Activated CD8-positive, alpha-beta memory T cell treated with anti-CD3 and anti-CD28 coated beads, Interleukin-2, amount 10 ng/mL, durations not matched to agents 7 days and 5 days (primary cell): ENCODE measurements at places on chromosomes 13 and 19. TPM values are rescaled to one million over a fixed set of nuclear protein-coding genes. Genes with fewer than 3 reads are reported as not detected.

- DNase-seq: no peak
Measured at GRCh38 chr19:22602631-22603272, 31.4 kb upstream of the ZNF492 start.

- DNase-seq: no peak
Measured at GRCh38 chr13:59625111-59625510, 538.6 kb downstream of the DIAPH3 start.

GRCh38 chr19:40663695-40664692, 26.5 kb downstream of the NUMBL start:
- no peak for DNase-seq

DNA sequence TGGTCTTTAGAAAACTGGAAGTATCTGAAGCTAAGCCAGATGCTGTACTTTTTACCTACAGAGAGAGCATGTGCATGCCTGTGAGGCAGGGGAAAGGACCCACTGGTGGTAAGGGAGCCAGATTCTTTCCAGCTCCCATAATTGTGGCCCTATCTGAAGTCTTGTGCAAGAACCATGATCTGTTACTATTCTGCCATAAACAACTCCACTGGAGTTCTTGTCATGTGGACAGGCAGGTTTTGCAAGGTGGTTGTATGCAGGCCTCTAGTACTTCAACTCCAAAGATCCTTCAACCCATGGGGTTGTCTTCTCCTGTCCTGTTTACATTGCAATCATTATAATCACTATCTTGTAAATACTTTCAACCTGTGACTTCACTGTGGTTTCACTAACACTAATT, 14.1 kb downstream of the PROSER1 start:
- no peak for DNase-seq

ZNF792 gene
- 15.3 TPM for total RNA-seq

DNA sequence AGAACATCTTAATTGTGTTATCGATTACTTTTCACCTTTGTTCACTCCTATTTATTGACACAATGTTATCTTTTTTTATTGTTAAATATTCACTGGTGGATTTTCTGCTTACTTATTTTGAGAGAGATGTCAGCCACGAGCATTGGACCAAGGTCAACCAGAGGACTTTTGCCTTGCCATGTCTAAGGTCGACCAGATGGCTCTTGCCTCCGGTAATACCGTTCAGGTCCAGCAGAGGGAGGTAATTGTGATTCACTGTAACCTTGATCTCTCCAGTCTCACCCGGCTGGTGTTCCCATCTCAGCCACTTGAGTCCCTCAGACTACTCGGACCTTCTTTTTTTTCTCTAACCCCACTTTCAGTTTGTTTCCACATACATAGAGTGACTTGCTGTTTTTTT, 1438.1 kb downstream of the UQCRFS1 start:
- DNase-seq: peak; percentile 46

OR10H1 gene
- total RNA-seq: not detected

NOTCH3 gene
- not detected for total RNA-seq

GRCh38 chr19:19453125-19453454, 47.6 kb downstream of the GATAD2A start:
- no peak for DNase-seq

KLHL1 gene
- total RNA-seq: not detected

CEACAM6 gene
- total RNA-seq: not detected

GRCh38 chr19:19405971-19406877, 749 bp downstream of the GATAD2A start:
- DNase-seq: peak; percentile 65

NEK5 gene
- not detected for total RNA-seq

DNA sequence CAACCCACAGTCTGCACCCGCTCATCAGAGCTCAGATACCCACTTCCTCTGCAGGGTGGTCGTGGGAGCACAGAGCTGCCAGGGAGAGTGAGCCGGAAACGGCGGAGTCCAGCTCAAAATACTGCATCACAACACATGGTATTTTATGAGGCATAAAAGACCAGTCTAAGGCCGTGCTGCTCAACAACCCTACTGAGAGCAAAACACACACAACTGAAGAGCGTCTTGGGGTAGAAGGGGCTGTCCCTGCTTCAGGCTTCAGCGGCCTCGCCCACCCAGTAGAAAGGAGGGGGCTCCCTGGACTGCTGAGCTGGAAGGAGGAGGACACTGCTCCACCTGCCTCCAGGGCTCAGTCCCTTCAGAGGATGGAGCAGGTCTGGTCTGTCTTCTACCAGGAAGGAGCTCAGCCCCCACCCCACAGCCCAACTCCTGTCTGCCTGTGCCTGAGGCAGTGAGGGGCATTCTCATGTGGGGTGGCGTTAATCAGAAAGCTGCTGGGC, 36.9 kb downstream of the NAXD start:
- no peak for DNase-seq

GRCh38 chr13:27679896-27680295, 58.2 kb downstream of the POLR1D start:
- DNase-seq: no peak

DNA sequence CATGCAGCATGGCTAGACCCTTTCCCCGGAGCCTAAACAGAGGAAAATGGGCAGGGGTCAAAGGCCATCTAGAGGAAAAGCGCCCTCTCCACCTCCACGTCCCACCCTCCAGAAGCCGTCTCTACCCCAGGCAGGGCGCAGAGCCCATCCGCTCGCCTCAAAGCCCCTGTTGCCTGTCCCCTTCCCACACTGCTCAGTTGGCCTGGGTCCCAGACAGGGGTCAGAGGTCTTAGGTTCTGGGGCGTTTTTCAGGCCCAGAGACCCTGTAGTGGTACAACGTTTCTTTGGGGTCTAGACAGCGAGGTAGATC, 285 bp downstream of the TMEM143 start:
- no peak for DNase-seq

- no peak for DNase-seq
Measured at GRCh38 chr19:9144920-9145319, 4.7 kb downstream of the ZNF317 start.

GRCh38 chr13:87005511-87005910, 665.7 kb upstream of the SLITRK5 start:
- no peak for DNase-seq

DNA sequence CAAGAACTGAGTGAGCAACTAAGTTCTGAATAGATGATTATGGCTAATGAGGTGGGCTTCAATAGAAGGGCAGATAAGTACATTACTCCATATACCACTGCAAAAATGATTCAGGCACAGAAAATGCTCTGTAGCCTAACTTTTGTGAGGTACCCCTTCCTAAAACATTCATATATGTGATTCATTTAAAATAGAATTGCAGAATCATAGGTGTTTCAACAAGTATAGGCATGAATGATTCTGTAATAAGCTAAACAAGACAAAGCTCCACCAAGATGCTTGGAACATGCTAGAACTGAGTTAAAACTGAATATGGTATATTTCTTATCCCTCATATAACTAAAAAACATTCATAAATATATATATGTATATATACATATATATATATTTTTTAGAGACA, 12.1 kb downstream of the KBTBD7 start:
- DNase-seq: no peak

GRCh38 chr13:109963960-109964563, 177.7 kb upstream of the IRS2 start:
- DNase-seq: no peak

DNA sequence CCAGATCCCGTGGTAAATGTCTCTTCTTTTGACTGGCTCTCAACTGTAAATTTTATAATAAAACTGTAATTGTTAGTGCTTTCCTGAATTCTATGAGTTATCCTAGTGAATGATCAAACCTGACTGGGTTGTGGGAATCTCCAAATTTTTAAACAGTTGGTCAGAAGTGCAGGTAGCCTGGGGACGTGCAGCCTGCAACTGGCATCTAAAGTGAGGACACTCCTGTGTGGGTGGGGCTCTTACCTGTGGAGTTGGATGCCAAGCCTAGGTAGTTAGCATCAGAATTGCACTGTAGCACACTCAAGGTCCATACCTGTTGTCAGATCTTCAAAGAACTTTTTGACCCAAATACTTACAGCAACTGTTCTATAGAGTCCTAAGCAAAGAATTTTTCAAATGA, 207.1 kb upstream of the NBEA start:
- no peak for DNase-seq

NXNL1 gene
- total RNA-seq: not detected

IGLON5 gene
- 0.18 TPM for total RNA-seq

GRCh38 chr13:30963791-30964190, 31.3 kb downstream of the TEX26 start:
- no peak for DNase-seq
